ENCODE measurements at places on chromosomes 7 and 10.

GRCh38 chr10:96548589-96548988 lies 34.9 kb upstream of the TLL2 start:
- no peak for DNase-seq

DNA sequence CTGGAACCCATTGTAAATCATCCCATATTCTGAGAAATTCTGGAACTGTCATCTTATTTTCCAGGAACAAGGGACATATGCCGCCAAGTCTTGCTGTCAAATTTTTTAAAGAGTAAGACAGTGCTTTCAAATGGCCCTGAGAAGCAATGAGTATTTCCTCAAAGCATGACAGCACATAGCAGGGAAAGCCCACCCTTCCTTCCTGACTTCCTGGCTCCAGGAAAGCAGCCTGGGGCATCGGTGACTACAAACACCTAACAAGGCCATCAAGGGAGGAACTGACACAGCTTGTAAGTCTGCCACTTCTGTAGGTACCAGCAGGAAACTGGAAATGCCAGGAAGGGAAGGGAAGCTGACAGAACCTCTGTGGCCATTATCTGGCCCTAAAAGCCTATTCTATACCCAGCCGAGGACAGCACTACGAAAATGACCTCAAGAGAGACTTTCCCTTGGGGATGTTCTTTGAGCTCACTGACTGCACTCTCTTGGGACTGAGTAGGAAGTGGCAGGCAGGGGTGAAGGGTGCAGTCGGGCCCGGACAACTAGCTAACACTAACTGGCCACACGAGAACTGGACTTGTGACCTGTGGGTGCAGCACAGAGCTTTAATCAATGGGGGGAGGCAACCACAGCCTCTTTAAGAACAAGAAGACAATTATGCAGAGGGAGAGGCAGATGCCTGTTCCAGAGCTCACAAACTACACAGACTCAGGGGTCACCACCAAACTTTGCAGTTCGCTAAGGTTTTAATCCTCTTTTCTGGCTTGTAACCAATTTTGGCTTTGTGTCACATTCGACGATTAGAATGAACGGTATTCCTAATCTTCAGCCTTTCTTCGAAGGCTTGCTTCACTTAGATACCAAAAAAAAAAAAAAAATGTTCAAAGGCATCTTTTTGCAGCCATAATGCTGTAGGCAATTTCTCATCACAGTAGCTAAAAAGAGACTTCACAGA lies 52.0 kb downstream of the GRB10 start:
- DNase-seq, result no peak

DNA sequence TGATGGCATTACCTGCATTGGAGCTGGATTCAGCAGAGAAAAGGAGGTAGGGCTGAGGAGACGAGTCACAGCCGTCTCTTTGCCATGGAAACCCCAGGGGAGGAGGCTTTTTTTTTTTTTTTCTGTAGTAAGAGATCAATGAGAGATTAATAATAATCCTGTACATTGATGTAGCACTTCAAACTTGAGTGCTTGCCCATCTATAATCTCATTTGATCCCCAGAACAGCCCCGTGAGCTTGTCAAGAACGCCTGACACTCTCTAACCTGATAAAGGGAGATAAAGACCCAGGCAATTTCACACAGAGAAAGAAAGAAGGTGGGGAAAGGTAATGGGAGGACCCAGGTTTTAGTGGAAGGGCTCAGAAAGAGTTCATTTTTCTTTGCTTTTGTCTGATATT lies 195.2 kb upstream of the FOXK1 start:
- DNase-seq, result no peak

DNA sequence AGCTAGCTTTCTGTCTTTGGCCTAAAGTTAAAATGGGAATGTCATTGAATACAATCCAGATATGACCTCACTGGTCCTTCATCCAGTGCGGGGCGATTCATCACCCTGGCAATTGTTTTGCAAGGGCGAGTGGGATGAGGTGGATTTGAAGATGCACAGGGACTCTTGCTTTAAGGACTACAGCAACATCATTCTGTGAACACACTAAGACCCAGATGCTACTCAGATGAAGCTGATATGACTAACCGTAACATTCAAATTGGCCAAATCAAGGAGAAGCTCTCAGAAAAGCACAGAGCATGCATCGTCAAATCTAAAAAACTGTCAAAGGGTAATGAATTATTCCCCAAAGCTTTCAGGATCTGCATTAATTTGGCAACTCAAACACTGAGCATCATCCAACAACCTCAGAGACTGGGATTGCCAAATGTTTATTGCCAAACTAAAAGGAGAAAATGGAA lies 12.8 kb downstream of the CPA1 start:
- DNase-seq, result no peak

GRCh38 chr10:113557903-113558321 lies 5.1 kb downstream of the HABP2 start:
- DNase-seq, result no peak

DNA sequence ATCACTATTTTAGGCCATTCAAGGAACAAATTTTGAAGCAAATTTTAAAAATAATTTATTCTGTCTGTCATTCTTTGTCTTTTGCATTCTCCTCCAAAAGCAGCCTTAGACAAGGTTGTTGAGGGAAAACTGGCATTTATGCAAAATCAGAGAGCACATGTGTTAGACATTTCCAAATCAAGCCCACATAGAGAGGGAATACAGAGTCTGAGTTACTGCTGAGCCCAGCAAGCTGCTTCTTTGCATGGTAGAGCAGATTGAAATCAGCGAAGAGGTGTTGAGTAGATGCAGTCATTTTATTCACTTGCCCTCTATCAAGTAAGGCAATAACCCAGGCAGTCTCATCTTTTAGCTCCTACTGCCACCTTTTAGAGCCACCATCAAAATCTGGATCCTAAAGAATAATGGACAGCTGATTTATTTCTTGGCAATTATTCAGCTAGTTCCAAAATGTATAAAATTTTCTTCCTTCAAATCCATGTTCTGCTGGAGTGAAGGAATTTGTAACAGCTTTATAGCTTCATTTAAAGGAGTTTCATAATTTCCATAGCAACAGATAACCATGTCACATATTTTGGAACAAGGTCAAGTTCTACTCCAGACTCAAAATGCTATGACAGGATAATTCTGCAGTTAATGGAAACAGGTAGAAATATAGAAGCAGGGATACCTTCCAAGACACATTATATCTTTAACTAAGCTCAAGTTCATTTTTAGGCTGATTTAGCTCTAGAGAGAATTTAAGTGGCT lies 7.3 kb upstream of the PCDH15 start:
- no peak for DNase-seq

GRCh38 chr7:17019106-17019505 lies 137.3 kb upstream of the AGR3 start:
- no peak for DNase-seq

- no peak for DNase-seq
Observed at GRCh38 chr10:106424054-106424453, 740.5 kb downstream of the SORCS1 start.
